Tibial nerve (tissue), 4 donors: ENCODE measurements at places on chromosomes 2 and 18.

DNA sequence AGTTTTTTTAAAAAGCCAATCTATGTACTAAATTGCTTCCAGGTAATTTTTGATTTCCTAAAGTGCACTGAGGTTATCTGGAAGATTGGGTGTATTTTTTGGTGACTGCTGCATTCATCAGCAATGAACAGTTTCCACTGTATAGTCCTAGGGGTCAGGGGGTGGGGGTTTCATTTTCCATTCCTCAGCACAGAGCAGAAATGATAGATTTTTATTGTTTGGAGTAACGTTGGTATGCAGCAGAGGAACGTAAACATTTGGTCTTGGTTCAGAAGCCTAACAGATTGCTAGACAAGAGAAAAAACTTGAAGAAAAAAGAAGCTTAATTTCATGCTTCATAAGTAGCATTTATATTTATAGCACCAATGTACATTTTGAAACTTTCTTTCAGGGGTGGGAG, 54.9 kb downstream of the ZCCHC2 start:
- H3K36me3 ChIP-seq = peaks cover 2% of the 10 kb centered on the region
- no peaks in the 10 kb centered on the region for H3K4me1 ChIP-seq
- no peaks in the 10 kb centered on the region for H3K27me3 ChIP-seq
- no peak for DNase-seq
- H3K4me3 ChIP-seq = no peak overlapping the region
- no peak overlapping the region for H3K27ac ChIP-seq

DNA sequence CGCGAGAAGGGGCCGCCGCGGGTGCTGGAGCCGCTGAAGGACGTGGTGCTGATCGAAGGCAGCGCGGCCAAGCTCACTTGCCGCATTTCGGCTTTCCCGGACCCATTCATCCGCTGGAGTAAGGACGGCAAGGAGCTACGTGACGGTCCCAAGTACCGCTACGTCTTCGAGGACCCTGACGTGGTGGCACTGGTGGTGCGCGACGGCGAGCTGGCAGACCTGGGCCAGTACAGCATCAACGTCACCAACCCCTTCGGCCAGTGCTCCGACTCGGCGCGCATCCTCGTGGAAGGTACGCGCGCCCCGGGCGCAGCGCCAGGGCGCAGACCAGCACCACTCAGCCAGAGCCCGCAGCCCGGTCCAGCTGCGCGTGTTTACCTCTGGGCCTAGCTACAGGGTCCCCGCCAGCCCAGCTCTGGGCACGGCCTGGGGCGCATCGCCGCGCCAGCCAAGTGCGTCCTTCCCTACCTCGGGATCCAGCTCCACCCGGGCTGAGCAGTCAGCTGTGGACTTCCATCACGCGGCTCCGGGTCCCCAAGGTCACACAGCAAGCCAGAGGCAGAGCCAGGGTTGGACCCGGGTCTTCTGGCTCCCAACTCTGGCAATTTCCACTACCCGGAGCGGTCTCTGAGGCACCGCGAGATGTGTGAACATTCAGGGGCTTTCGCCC, 1.7 kb upstream of the GMPPA start:
- no peak for DNase-seq
- H3K27me3 ChIP-seq = peaks cover 44% of the 10 kb centered on the region
- H3K27ac ChIP-seq = no peak overlapping the region
- peak overlapping the region; percentile 70 for H3K4me3 ChIP-seq

DNA sequence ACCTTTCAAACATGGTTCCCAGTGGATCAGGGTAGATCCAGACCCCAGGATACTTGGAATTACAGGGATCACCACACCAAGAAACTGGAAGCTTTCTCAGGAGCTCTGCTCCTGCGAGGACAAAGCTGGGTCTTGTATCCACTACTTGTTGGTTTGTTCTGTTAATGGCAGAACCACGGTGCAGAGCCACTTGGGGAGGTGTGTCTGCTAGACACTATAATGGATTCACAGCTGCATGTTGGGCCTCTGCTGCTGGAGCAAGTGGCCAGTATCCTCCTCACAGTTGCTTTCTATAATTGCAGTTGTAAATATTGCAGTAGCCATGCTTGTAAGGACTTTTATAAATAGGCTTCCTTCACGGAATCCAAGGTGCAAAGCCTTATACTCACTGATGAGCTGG, 12.9 kb downstream of the FOSL2 start:
- peaks cover 93% of the 10 kb centered on the region for H3K36me3 ChIP-seq
- H3K27ac ChIP-seq = no peak overlapping the region
- DNase-seq = no peak
- no peak overlapping the region for H3K4me3 ChIP-seq
- H3K27me3 ChIP-seq = no peaks in the 10 kb centered on the region
- H3K4me1 ChIP-seq = peaks cover 89% of the 10 kb centered on the region

- H3K4me3 ChIP-seq = no peak overlapping the region
- no peak for DNase-seq
- no peaks in the 10 kb centered on the region for H3K27me3 ChIP-seq
- H3K36me3 ChIP-seq = no peaks in the 10 kb centered on the region
Observed at GRCh38 chr2:84959566-84960506, 11.1 kb upstream of the KCMF1 start.

- H3K4me3 ChIP-seq = no peak overlapping the region
- no peaks in the 10 kb centered on the region for H3K36me3 ChIP-seq
- H3K4me1 ChIP-seq = no peaks in the 10 kb centered on the region
- no peaks in the 10 kb centered on the region for H3K27me3 ChIP-seq
Observed at GRCh38 chr2:31204783-31205182, 12.5 kb downstream of the CAPN14 start.

DNA sequence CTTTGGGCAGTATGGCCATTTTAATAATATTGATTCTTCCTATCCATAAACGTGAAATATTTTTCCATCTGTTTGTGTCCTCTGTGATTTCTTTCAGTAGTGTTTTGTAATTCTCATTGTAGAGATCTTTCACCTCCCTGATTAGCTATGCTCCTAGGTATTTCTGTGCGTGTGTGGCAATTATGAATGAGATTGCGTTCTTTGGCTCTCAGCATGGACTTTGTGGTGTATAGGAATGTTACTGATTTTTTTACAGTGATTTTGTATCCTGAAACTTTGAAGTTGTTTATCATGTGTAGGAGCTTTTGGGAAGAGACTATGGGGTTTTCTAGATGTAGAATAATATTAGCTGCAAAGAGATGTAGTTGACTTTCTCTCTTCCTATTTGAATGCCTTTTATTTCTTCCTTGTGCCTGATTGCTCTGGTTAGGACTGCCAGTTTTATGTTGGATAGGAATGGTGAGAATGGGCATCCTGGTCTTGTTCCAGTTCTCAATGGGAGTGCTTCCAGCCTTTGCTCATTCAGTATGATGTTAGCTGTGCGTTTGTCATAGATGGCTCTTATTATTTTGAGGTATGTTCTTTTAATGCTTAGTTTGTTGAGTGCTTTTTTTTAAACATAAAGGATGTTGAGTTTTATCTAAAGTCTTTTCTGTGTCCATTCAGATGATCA, 27.0 kb upstream of the THUMPD2 start:
- H3K27ac ChIP-seq = no peak overlapping the region
- no peaks in the 10 kb centered on the region for H3K36me3 ChIP-seq
- no peaks in the 10 kb centered on the region for H3K27me3 ChIP-seq
- no peak for DNase-seq
- H3K4me3 ChIP-seq = no peak overlapping the region
- no peaks in the 10 kb centered on the region for H3K4me1 ChIP-seq

DNA sequence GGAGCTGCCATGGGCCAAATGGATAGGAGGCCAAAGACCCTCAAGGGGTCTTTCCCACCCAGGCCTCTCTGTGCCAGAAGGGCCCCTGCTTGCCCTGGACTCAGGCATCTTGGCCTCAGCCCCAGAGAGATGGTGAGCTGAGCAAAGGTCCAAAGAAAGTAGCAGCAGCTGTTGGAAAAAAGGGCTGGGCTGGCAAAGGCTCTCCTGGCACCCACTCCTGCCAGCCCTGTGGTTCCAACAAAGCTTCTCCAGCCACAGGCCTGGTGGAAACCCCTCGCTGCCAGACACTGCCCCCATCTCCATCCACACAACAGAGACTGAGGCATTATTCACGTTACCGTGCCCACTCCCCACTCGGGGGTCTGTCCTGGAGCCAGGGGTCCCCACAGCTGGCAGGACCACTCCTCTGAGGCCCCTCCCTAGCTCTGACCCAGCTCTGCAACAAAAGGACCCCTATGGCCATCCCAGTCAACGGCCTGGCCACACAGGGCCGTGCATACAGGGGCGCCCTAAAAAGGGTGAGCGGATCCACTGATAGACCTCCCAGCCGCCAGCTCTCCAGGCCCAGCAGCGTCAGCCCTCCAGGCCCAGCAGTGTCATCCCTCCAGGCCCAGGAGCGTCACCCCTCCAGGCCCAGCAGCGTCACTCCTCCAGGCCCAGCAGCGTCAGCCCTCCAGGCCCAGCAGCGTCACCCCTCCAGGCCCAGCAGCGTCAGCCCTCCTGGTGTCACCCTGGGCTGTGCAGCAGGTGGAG, 10.1 kb downstream of the BIN1 start:
- peaks cover 2% of the 10 kb centered on the region for H3K4me1 ChIP-seq
- H3K36me3 ChIP-seq = no peaks in the 10 kb centered on the region
- H3K27ac ChIP-seq = peak overlapping the region; percentile 65
- no peak overlapping the region for H3K4me3 ChIP-seq

DNA sequence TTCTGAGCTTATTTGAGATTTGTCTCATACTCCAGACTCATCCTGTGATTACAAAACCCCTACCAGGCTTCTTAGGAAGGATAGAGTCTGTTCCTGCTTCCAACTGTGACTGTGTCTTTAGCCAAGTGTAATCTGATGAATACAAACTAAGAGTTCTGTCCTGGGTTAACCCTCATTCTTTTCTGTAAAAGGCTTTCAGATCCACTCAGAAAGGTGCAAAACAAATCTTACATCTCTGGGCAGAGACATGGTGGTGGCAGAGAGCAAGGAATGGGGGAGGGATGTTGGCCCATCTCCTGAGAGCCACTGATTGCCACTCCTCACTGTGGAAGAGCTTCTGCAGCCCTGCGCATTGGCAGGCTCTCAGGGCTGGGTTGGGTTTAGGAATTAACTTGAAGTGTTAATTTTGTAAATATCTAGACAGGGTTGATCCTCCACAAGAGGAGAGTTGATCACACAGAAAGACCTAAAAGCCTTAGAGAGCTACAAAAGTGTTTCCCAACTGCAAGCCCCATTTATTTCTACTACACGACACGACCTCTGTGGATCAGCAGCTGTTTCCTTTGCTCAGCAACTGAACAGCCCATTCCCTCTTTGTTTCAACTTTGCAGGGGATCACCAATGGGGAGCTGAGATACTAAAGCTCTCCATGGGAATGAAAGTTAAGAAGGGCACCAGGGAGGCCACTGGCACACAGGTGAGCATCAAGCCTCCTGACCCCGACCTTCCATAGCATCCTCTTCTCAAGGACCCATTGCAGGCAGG, 23.7 kb upstream of the SPTBN1 start:
- no peak overlapping the region for H3K4me3 ChIP-seq
- no peaks in the 10 kb centered on the region for H3K36me3 ChIP-seq
- DNase-seq = no peak
- H3K27ac ChIP-seq = peak overlapping the region; percentile 72

DNA sequence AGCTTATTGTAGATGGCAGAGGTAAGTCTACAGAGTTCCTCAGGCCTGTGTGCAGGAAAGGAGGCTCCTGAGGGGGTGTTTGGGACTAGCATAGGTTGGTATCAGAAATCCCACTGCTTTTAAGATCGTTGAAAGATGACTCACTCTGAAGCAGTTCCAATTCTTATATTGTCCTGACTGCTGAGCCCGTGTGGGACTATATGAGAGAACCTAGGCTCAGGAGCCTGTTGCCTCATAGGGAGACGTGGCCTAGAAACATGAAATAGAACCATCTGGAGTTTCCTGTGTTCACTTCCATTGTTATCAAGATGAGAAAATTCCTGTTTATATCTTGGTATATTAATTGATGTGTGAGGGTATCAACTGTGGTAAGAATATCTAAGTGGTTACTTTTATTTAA, 5.7 kb downstream of the CCT7 start:
- no peak overlapping the region for H3K27ac ChIP-seq
- no peaks in the 10 kb centered on the region for H3K27me3 ChIP-seq
- peaks cover 10% of the 10 kb centered on the region for H3K36me3 ChIP-seq
- no peak for DNase-seq
- H3K4me3 ChIP-seq = no peak overlapping the region
- peaks cover 8% of the 10 kb centered on the region for H3K4me1 ChIP-seq

DNA sequence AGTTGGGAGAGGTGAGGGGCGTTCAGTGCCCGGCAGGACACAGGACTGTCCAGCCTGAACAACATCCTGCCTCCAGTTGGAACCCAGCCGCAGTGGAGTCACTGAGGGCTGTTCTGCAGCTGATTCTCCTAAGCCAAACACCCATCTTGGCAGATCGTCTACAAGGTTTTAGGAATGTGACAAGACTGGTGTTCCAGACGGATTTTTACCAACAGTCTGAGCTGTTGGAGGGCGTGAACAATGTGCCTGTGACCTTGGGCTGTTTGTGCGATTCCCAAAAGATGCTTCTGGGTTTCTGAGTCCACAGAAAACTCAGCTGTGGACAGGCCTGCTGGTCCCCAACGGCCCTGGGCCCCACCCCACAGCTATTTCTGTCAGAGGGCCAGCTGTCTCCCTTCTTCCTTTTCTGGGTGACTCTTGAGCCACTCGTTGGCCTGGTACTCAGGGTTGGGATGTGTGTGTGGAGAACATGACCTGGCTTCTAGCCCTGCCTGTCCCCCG, 5.7 kb downstream of the LRRFIP1 start:
- no peaks in the 10 kb centered on the region for H3K27me3 ChIP-seq
- no peaks in the 10 kb centered on the region for H3K4me1 ChIP-seq
